ENCODE measurements at places on chromosomes 1 and 21. TPM values are rescaled to one million over a fixed set of nuclear protein-coding genes. Genes with fewer than 3 reads are reported as not detected.
A peak's percentile ranks its signal among the peaks of the same experiment; 100 is the strongest.

DNA sequence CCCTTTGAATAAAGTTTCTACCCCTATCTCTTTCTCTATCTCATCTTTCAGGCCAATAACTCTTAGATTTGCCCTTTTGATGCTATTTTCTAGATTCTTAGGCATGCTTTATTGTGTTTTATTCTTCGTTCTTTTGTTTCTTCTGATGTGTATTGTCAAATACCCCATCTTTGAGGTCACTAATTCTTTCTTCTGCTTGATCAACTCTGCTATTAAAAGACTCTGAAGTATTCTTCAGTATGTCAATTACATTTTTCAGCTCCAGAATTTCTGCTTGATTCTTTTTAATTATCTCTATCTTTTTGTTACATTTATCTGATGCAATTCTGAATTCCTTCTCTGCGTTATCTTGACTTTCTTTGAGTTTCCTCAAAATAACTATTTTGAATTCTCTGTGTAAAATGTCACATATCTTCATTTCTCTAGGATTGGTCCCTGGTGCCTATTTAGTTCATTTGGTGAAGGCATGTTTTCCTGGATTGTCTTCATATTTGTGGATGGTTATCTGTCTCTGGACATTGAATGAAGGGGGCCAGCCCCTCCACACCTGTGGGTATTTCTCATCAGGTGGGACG lies 11.2 kb upstream of the CYP2J2 start:
- H3K27ac ChIP-seq, result no peak overlapping the region
- no peaks in the 10 kb centered on the region for H3K4me1 ChIP-seq
- no peak overlapping the region for H3K4me3 ChIP-seq
- H3K27me3 ChIP-seq, result peaks cover 8% of the 10 kb centered on the region
- no peaks in the 10 kb centered on the region for H3K36me3 ChIP-seq

VANGL2 gene
- total RNA-seq, result not detected

IGFN1 gene
- total RNA-seq, result not detected

FGR gene
- 3.0 TPM for total RNA-seq

DNA sequence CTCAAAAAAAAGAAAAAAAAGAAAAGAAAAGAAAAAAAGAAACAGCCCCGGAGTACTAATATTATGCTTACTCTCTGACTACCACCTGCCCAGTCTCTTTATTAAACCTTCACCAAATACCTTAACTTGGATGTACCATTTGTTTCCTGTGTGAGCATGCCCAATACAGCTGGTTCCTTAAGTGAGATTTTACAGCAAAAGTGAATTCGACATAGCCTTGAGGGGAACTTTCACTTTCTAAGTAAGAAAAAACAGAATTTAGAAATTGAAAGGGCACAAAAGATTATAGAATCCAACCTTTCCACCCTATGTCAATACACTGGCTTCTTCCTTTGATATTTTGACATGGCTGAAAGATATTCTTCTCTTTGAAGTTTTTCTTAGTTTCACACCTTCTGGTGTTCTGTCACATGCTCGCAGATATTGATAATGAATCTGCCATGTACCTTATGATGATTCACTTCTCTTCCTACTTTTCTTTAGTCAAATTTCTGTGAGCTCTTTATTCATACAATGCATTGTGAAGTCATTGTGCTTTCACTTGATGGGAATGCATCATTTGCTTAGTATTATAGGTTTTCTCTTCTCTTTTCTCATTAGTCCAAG lies 5.2 kb upstream of the GIPC2 start:
- no peak overlapping the region for H3K4me3 ChIP-seq
- no peak overlapping the region for H3K27ac ChIP-seq
- DNase-seq, result no peak

OR2L13 gene
- total RNA-seq, result not detected

CSF3R gene
- 3.7 TPM for total RNA-seq

DNA sequence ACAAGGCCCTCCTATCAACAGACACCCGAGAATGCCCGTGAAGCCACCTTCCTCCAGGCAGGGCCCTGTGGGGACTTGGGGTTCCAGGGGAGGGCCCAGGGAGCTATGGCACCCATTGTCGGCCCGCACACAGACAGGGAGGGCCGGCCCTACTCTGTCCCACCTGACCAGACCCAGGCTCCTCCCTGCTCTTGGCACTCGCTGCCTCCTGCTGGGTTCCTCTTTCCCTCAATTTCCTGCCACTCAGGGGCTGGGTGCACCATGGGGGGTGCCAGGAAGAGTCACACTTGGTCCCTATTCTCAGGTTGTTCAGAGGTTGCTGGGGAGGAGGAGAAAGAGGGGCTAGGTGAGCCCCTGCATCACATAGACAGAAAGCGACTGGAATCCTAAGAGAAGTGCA lies 8.0 kb upstream of the OXCT2 start:
- DNase-seq, result no peak
- no peaks in the 10 kb centered on the region for H3K36me3 ChIP-seq
- no peak overlapping the region for H3K4me3 ChIP-seq
- H3K4me1 ChIP-seq, result no peaks in the 10 kb centered on the region

- H3K4me3 ChIP-seq, result no peak overlapping the region
- DNase-seq, result peak; percentile 29
- no peaks in the 10 kb centered on the region for H3K27me3 ChIP-seq
- H3K27ac ChIP-seq, result peak overlapping the region; percentile 35
- H3K36me3 ChIP-seq, result no peaks in the 10 kb centered on the region
These were observed 107.1 kb downstream of the NIBAN1 start for GRCh38 chr1:184866991-184867788.

DNA sequence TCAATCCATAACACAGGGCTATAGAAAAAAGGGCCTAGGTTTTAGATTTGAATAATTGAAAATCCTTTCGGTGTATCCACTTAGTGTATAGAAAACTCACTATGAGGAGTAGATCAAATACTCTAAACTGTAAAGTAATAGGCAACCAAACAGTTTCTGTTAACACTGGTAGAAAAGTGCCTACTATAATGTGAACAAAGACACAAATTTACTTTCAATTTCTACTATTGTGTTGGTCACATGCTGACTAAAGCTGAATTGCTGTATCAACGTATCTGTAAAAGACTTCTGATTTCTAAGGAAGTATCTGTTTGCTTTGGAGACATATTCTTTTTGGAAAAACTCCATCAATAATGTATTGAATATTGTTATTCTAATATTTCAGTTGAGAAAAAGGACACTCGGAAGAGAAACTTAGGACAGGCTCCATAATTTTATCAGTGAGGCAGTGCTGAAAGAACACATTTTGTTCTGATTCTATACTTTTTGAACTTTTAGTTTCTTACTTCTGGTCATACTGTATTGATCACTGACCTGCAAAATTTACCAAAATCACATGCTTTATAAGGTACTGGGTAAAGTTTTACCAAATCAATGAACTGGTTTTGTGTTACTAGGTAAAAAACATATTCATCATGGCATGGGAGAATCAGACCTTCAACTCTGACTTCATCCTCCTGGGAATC lies at the start of gene OR2M5:
Gene OR2M5 (plus strand): TSS at position 636 of the 686 bp plus-strand sequence. CDS start 0 bp downstream, at position 636.
- no peak within 1 kb of the TSS for H3K27ac ChIP-seq
- H3K36me3 ChIP-seq, result no peaks in the 10 kb centered on the region
- no peaks in the 10 kb centered on the region for H3K27me3 ChIP-seq
- H3K4me1 ChIP-seq, result no peaks in the 10 kb centered on the region
- DNase-seq, result no peak
- H3K4me3 ChIP-seq, result no peak within 1 kb of the TSS

NENF gene
- total RNA-seq, result 22.4 TPM

- no peaks in the 10 kb centered on the region for H3K36me3 ChIP-seq
- no peaks in the 10 kb centered on the region for H3K27me3 ChIP-seq
- H3K4me3 ChIP-seq, result no peak overlapping the region
- H3K27ac ChIP-seq, result no peak overlapping the region
- H3K4me1 ChIP-seq, result peaks cover 36% of the 10 kb centered on the region
These were observed 24.5 kb downstream of the TP73 start for GRCh38 chr1:3676581-3677470.

- H3K4me1 ChIP-seq, result no peaks in the 10 kb centered on the region
- no peak overlapping the region for H3K4me3 ChIP-seq
- H3K36me3 ChIP-seq, result no peaks in the 10 kb centered on the region
- no peak for DNase-seq
- peaks cover 11% of the 10 kb centered on the region for H3K27me3 ChIP-seq
- H3K27ac ChIP-seq, result no peak overlapping the region
These were observed 32.4 kb upstream of the CTTNBP2NL start for GRCh38 chr1:112363636-112364035.

- peak overlapping the region; percentile 100 for H3K27ac ChIP-seq
- peak overlapping the region; percentile 98 for H3K4me3 ChIP-seq
These were observed 748 bp downstream of the PPP1R15B start for GRCh38 chr1:204410688-204411450.

PDZK1IP1 gene
- not detected for total RNA-seq

GRCh38 chr1:245096311-245097066 lies 58.3 kb upstream of the KIF26B start:
- H3K4me3 ChIP-seq, result no peak overlapping the region
- H3K4me1 ChIP-seq, result no peaks in the 10 kb centered on the region
- H3K27me3 ChIP-seq, result no peaks in the 10 kb centered on the region
- DNase-seq, result no peak

EPHB2 gene
- 0.08 TPM for total RNA-seq

ITLN2 gene
- not detected for total RNA-seq

DNA sequence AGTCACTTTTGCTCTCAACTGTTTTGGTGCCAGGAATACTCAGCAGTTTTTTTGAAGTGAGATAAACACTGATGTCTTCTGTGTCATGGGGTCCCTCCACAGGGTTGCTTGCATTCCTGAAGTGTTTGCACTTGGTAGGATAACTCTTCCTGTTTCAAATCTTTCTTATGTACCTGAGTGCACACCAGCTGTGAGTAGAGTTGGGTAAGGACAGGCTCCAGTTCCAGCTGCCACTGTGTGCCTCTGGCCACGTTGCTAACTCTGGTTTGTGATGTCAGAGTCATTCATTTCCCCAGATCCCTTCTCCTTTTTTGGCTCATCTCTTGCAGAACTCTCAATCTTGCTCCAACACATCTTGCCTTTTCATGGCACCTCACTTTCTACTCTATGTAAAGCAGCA lies 356.3 kb upstream of the B3GALT2 start:
- H3K27me3 ChIP-seq, result no peaks in the 10 kb centered on the region
- H3K36me3 ChIP-seq, result no peaks in the 10 kb centered on the region
- no peak for DNase-seq
- no peak overlapping the region for H3K27ac ChIP-seq
- no peak overlapping the region for H3K4me3 ChIP-seq
- peaks cover 28% of the 10 kb centered on the region for H3K4me1 ChIP-seq

GRCh38 chr1:18118491-18118890 lies 10.9 kb downstream of the IGSF21 start:
- no peaks in the 10 kb centered on the region for H3K4me1 ChIP-seq
- H3K27me3 ChIP-seq, result peaks cover 10% of the 10 kb centered on the region
- H3K27ac ChIP-seq, result no peak overlapping the region
- no peaks in the 10 kb centered on the region for H3K36me3 ChIP-seq
- DNase-seq, result no peak

DNA sequence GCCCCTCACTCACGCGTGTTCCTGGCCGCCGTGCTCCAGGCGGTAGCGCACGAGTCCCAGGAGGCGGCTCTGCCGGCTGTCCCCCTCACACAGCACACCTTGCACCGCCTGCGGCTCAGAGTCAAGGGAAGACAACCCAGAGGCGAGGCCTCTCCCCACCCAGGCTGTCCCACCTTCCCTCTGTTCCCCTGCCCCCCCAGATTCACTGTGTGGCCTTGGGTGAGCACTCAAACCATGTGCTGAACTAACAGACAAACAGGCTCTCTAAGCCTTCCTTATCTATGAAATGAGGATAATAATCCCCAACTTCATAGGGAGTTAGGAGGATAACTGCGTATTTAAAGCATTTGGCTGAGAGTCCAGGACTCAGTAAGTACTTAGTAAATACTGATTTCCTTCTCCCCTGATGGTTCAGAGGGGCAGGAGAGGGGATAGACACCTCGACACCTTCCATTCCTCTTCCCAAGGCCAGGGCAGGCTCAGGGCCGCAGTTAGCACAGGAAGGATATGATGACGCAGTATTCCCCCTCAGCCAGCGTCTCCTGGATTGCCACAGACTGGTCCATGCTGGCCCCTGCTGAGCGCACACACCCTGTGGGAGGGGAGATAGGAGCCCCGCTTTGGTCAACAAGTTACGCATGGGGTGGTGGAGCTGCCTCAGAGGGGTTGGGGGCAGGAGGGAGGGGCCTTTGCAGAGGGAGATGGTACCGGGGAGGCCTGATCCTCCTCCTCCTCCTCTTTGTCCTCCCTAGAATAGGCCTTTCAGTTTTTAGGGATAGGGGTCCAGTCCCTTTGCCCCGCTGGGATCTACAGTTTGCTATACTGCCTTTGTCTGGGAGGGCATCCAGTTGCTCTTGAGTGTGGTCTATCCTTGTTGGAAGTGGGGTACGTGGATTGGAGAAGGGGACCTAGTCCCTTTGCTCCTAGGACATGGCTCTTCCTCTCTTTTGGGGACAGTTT lies 830 bp downstream of the INPP5B start:
- peak overlapping the region; percentile 61 for H3K4me3 ChIP-seq
- H3K27ac ChIP-seq, result peak overlapping the region; percentile 19
- no peak for DNase-seq
- H3K36me3 ChIP-seq, result no peaks in the 10 kb centered on the region
- H3K27me3 ChIP-seq, result no peaks in the 10 kb centered on the region
- peaks cover 19% of the 10 kb centered on the region for H3K4me1 ChIP-seq

MYOG gene
- total RNA-seq, result not detected

GRCh38 chr1:2248127-2248826 lies 20.2 kb downstream of the SKI start:
- H3K27me3 ChIP-seq, result no peaks in the 10 kb centered on the region
- no peak overlapping the region for H3K4me3 ChIP-seq
- H3K36me3 ChIP-seq, result peaks cover 35% of the 10 kb centered on the region
- DNase-seq, result no peak
- H3K27ac ChIP-seq, result no peak overlapping the region
- peaks cover 92% of the 10 kb centered on the region for H3K4me1 ChIP-seq

SPRR1B gene
- total RNA-seq, result not detected

- no peaks in the 10 kb centered on the region for H3K4me1 ChIP-seq
- no peak overlapping the region for H3K27ac ChIP-seq
- no peaks in the 10 kb centered on the region for H3K36me3 ChIP-seq
- no peaks in the 10 kb centered on the region for H3K27me3 ChIP-seq
- no peak overlapping the region for H3K4me3 ChIP-seq
- DNase-seq, result no peak
These were observed 264.3 kb upstream of the PLD5 start for GRCh38 chr1:242788771-242789170.

CFHR1 gene
- not detected for total RNA-seq

BNIPL gene
- total RNA-seq, result 0.42 TPM

GRCh38 chr1:7298145-7298544 lies 473.0 kb upstream of the VAMP3 start:
- no peaks in the 10 kb centered on the region for H3K36me3 ChIP-seq
- no peaks in the 10 kb centered on the region for H3K27me3 ChIP-seq
- DNase-seq, result no peak
- no peak overlapping the region for H3K27ac ChIP-seq
- H3K4me3 ChIP-seq, result no peak overlapping the region

LGR6 gene
- total RNA-seq, result 0.45 TPM

COL8A2 gene
- 0.06 TPM for total RNA-seq

DNA sequence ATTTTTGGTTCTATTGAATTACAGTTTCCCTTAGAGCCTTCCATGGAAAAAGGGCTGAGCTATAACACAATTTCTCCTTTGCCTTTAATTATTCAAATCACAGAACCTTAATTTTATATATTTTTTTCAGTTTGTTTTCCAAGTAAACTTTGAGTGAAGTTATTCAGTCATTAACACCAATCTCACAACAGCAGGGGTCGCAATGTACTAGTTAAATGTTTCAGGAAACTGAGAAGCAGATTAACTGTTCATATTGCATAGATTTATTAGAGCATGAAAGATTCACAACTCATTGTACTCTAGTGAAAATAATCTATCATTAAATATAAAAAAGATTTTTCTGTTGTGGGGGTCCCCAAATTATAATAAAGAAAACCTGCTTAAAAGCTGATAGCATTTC lies 64.1 kb downstream of the KIFAP3 start:
- H3K27ac ChIP-seq, result no peak overlapping the region
- no peaks in the 10 kb centered on the region for H3K27me3 ChIP-seq
- DNase-seq, result no peak

HSPB7 gene
- not detected for total RNA-seq

All from CD4-positive, alpha-beta T cell (primary cell).